ENCODE measurements at places on chromosomes 1 and 21. TPM values are rescaled to one million over a fixed set of nuclear protein-coding genes. Genes with fewer than 3 reads are reported as not detected.

Gene AIM2
- not detected for total RNA-seq

Gene ARTN
- total RNA-seq = 0.63 TPM

Gene CACNA1E
- total RNA-seq = 0.03 TPM

Gene HHAT
- total RNA-seq = 11.4 TPM

Gene MNDA
- total RNA-seq = not detected

Gene SPTA1
- total RNA-seq = under 0.01 TPM

Gene MPZ
- total RNA-seq = 2.2 TPM

Gene RASSF5
- 5.7 TPM for total RNA-seq

Gene SLC30A10
- total RNA-seq = 0.07 TPM

Gene PIAS3
- 22.2 TPM for total RNA-seq

Gene RGS2
- total RNA-seq = 88.0 TPM

Gene KLHDC9
- total RNA-seq = 0.98 TPM

Gene MAST2
- total RNA-seq = 46.8 TPM

Gene XKR8
- 5.5 TPM for total RNA-seq
